ENCODE measurements at places on chromosomes 5 and 9.

GRCh38 chr5:150119421-150120061 lies 33.2 kb upstream of the CSF1R start:
- DNase-seq = no peak

DNA sequence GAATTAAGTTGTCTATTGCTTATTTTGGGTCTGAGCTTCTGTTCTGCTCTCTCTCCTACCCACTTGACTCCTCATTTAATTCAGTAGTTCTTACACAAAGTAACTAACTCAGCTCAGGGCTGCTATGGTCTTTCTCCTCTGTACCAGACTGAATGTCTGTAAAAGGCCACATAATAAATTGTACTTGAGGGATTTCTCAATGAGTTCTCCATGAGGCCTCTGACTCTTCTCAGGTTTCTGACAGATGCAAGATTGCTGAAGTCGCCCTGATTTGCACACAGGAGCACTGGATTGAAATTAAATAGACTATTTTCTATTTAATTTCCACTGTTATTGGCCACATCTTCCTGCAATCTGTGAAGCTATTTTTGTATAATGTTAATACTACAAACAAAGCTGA lies 2.9 kb downstream of the IQGAP2 start:
- no peak for DNase-seq

DNA sequence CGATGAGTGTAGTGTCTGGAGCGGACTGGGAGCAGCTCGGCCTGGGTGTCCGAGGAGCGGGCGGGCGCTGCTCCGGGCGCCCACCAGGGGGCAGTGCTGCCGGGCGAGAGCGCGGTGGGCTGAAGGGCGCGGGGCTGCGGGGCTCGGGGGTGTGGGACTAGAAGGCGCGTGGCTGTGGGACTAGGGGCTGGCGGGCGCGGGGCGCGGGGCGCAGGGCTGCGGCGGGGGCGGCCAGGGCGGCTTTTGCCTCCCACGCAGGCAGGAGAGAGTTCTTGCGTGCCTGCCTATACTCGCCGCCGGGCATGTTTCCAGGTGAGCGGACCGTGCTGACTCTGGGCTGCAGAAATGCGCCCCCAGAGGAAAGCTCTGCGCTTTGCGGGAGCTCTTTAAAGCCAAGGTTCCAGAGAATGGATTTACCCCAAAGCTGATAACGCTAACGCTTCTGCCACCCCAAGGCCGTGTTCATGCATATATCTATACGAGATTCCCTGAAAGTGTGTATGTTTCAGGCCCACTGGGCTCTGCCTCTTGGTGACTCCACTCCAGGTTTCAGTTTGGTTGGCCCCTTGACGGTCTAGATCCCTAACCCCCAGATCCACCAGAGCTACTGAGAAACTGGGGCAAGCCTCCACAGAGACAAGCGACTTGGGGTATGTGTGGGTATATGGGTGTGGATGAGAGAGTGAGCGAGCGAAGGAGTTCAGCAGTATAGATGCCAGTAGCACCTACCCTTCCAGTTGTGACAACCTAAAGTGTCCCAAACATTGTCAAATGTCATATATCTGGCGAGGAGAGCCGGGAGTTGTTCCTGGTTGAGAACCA lies 56.2 kb downstream of the ACER2 start:
- no peak for DNase-seq

- no peak for DNase-seq
These were observed 277.9 kb upstream of the MSX2 start for GRCh38 chr5:174446446-174446845.

DNA sequence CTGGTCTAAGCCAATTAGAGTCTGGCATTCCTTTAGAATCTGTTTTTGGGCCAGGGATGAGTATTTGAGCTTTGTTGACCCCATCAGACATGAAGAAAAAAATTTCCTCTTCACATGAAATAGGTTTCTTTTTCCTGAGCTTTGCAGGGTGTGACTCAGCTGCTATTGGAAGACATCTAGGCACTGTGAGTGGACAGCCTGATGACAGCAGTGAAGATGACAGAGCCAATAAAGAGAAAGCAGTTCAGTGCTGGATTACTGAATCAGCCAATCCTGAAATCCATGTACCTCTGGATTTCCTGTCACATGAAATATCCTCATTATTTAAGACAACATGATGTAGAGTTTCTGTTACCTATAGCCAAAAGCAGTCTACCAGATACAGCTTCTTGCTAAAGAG lies 51.3 kb upstream of the GRIA1 start:
- DNase-seq = no peak

DNA sequence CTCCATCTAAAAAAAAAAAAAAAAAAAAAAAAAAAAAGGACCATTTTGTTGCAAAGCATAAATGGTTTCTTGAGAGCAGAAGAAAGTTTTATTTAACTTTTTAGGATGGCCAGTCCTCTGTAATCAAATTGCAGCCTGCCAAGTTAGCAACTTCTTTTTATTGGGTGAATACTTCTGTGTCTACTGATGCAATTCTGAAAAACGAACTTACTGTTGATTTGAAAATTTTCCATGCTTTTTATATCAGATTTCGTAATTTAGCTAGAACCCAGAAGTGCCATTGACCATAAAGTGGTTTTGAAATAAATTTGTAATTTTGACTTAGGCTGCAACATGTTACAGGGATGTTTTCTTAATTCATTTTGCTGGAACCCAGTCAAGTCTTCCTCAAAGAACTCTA lies 269.1 kb upstream of the ACTBL2 start:
- peak; percentile 30 for DNase-seq

DNA sequence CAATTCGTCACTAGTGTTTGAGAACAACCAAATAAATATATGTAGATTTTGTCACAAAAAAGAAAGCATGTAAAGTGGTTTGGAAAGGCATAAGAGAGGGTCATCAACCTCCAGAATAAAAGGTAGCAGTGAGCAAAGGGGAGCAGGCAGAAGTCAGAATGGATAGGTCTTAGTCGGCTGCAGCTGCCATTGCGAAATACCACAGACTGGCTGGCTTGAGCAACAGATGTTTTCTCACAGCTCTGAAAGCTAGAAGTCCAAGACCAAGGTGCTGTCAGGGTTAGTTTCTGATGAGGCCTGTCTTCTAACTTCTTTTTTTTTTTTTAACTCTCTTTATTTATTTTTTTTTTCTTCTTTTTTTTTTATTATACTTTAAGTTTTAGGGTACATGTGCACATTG lies 208.1 kb upstream of the PIK3R1 start:
- no peak for DNase-seq

GRCh38 chr5:81393783-81394718 lies at the start of gene ACOT12:
TSS of gene ACOT12 (minus strand) at chr5:81394134. CDS start at chr5:81394114, 20 bp downstream.
- DNase-seq = no peak

DNA sequence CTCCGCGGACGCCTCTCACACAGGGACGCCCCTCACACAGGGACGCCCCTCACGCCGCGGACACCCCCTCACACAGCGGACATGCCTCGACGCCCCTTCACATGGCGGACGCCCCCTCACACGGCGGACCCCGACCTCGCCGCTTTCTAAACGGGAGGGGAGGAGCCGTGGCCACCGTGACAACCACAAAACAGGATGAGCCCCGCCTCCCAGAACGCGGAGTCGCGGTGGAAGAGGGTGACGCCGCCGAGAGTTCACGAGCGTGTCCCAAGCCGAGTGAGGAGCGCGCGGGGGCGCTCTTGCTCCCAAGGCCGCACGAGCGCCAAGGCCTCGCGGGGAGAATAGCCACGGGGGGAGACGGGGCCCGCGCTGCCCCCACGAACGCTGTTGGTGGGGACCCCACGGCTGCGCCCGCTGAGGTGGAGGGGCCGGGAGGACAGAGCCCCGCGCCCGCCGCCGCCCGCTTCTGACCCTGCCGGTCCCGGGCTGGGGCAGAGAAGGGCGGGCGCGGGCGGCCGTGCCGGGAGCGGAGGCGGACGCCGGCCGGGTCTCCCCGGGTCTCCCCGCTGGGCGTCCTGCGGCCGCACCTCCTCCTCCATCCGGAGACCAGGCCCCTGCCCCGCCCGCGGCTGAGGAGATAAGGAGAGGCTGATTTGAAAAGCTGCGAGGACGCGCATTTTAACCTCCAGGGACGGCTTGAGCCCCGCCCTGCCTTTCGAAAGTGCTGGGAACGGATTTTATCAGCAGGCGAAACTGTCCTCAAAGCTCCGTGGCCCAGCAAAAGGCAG lies 3.9 kb upstream of the NKD2 start:
- no peak for DNase-seq

DNA sequence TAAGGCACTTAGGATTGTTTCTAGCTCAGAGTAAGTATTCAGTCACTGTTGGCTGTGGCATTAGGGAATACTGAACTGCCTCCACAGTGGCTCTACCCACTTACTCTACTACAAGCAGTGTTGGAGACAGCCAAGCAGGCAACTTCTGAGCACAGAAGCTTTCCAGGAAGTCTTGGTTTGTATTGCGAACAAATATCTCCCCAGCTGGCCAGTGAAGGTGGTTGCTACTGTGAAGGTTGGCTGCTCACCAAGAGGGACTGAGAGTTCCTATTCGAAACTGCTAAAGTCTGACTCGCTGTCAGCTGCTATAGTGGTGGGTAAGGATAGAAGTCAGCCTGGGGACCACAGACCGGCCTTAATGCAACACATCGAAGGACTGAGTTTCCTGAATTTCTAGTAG lies 319.1 kb downstream of the KIF4B start:
- DNase-seq = no peak

GRCh38 chr9:136751244-136751643 lies 2.9 kb upstream of the LCN6 start:
- DNase-seq = no peak

GRCh38 chr9:91837981-91838731 lies 111.9 kb downstream of the ROR2 start:
- no peak for DNase-seq

DNA sequence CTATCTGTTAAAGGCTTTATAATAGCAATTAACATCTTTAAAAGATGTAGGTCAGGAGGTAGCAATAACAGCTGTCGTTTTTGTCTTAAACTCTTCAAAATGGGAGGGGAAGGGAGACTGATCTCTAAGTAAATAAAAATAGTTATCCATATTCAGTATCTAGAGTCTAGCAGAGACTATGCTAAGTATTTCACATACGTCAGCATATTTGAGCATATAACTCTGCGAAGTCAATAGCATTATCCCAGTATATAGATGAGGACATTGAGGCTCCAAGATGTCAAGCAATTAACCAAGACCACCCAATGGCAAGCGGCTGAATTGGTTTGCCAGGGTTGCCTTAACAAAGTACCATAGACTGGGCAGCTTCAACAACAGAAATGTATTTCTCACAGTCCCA lies 316.8 kb downstream of the MLLT3 start:
- no peak for DNase-seq

- no peak for DNase-seq
These were observed 399 bp upstream of the FBN2 start for GRCh38 chr5:128538250-128539037.

- no peak for DNase-seq
These were observed 2.3 kb downstream of the FAM221B start for GRCh38 chr9:35826071-35826701.

- no peak for DNase-seq
These were observed 240.3 kb downstream of the ARRDC3 start for GRCh38 chr5:91142819-91143218.

- no peak for DNase-seq
These were observed 8.8 kb downstream of the BBLN start for GRCh38 chr9:128168731-128169308.

Data from GM04503 (cell line).